Myometrial cell (primary cell): ENCODE measurements at places on chromosomes 4 and X. TPM values are rescaled to one million over a fixed set of nuclear protein-coding genes. Genes with fewer than 3 reads are reported as not detected.

EGFL6 gene
- not detected in 2 replicates for total RNA-seq

EGF gene
- under 0.01 and 1.9 TPM in 2 replicates for total RNA-seq

TLR1 gene
- 1.2 and 1.9 TPM in 2 replicates for total RNA-seq

TCP11X2 gene
- not detected in 2 replicates for total RNA-seq

DCAF8L2 gene
- total RNA-seq, result not detected in 2 replicates

LRRC66 gene
- 0.35 and 0.58 TPM in 2 replicates for total RNA-seq

SPON2 gene
- 454 and 490 TPM in 2 replicates for total RNA-seq

KLHL4 gene
- total RNA-seq, result 2.0 and 3.4 TPM in 2 replicates

AFM gene
- not detected in 2 replicates for total RNA-seq

PRR32 gene
- not detected in 2 replicates for total RNA-seq

FGA gene
- total RNA-seq, result not detected in 2 replicates

CCDC110 gene
- total RNA-seq, result 0.58 and 0.71 TPM in 2 replicates

SMIM31 gene
- total RNA-seq, result not detected in 2 replicates

SYP gene
- total RNA-seq, result 0.29 TPM in 1 of 2 replicates, not detected in the other

PAK3 gene
- total RNA-seq, result 0.18 and 0.58 TPM in 2 replicates

CWH43 gene
- not detected in 2 replicates for total RNA-seq

SSX4B gene
- not detected in 2 replicates for total RNA-seq
